Effector memory CD8-positive, alpha-beta T cell (primary cell): ENCODE measurements at places on chromosomes 3 and 15.

DNA sequence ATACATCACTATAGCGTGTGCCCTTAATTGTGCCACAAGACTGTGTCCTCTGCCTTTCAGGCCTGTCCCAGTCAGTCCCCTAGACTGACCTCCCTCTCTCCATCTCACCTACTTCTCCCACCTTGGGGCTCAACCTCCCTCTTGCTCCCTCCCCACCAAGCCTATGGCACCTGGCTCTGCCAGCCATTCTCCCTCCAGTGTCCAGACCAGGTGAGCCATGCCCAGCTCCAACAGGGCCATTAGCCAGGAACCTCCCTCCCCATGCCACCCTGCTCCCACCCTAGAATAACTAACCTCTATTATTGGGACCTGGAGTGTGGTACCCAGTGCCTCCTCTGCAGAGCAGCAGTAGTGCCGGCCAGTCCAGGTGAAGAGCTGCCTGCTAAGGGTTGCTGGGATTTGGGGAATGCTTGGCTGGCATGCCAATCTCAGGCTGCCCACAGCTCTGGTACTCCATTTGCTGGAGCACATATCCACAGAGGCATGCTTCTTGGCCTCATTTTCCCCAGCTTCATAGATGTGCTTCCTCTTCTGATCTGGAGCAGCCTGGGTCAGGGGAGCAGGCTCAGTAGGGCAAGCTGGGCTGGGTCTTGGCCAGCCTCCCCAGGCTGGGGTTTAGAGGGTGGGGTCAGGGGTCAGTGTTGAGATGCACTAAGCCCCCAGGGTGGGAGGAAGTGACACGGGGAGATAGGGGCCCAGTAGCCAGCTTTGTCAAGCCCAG lies 38.8 kb downstream of the SAXO2 start:
- DNase-seq = no peak

GRCh38 chr3:30457726-30458125 lies 148.7 kb upstream of the TGFBR2 start:
- no peak for DNase-seq

DNA sequence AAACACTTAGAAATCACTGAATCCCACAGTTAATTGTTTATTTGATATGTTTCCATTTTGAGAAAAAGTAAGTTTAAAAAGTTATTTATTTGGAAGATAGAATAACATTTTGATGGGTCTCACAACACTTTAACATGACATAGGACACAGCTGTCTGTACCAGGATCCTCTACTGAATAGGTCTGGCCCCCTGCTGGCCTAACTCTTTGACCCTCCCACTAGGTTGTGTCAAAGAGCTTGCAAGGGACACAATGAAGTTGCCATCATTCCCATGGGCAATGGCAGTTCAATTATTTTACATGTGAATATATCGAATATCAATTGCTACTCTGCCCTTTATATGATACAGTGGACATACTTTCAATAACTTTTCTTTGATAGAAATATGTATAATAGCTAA lies 138.9 kb downstream of the EPHA3 start:
- no peak for DNase-seq

- no peak for DNase-seq
Measured at GRCh38 chr3:58173669-58174398, 36.9 kb downstream of the DNASE1L3 start.

DNA sequence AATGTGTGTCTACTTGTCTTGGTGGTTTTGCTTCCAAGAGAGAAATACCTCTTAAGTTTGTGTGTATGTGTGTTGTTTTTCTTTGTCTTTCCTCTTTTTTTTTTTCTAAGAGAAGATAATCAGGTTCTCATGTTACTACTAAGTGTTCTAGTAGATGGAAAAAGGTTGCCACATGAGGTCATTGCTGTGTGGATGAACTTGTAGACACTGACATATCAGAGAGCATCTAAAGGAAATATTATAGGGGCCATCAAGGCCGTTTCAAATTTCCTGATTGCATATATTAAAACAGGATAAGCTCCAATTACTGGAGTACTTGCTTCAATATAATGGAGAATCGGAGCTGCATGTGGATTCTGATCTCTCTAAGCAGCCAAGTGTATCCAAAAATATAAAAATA lies 747.5 kb downstream of the NR2F2 start:
- no peak for DNase-seq

DNA sequence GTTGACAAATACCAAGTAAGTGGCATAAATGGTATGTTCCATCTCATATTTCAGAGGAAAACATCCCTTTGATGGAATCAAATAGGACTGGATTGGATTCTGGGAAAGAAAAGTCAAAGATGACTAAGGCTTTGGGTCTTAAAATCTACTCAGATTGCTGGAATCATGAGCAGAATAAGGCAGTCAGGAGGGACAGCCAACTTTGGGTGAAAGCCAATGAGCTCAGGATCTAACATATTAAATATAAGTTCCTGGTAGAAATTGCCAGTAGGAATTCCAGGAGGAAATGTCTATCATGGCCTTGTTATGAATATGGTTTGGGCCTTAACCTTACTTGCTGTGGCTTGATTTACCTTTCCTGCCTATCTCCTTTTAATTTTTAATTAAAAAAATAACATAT lies 55.3 kb downstream of the ISL2 start:
- no peak for DNase-seq

GRCh38 chr15:92098869-92099268 lies 245.4 kb downstream of the SLCO3A1 start:
- no peak for DNase-seq

- no peak for DNase-seq
Measured at GRCh38 chr3:190519886-190520285, 6.0 kb downstream of the IL1RAP start.

GRCh38 chr3:149975919-149976318 lies 5.2 kb upstream of the PFN2 start:
- no peak for DNase-seq

DNA sequence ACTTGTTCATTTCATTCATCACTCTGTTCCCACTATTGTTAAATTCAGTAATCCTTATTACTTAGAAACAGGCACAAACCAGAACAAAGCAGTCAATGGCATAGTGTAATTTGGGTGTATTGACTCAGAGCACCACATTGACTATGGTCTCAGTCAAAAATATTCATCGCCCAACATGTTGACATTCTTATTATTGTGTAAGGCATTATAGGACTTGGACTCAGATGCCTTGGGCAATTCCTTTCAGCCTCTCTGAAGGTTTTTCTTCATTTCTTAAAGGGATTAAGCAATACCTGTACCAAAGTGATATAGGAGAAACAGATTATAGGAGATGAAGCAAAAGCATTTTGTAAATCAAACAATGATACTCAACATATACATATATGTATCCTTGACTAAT lies 114.7 kb upstream of the BHLHE40 start:
- no peak for DNase-seq

- no peak for DNase-seq
Measured at GRCh38 chr15:92955706-92956105, 55.6 kb downstream of the CHD2 start.
